ENCODE measurements at places on chromosomes 3 and 15.

DNA sequence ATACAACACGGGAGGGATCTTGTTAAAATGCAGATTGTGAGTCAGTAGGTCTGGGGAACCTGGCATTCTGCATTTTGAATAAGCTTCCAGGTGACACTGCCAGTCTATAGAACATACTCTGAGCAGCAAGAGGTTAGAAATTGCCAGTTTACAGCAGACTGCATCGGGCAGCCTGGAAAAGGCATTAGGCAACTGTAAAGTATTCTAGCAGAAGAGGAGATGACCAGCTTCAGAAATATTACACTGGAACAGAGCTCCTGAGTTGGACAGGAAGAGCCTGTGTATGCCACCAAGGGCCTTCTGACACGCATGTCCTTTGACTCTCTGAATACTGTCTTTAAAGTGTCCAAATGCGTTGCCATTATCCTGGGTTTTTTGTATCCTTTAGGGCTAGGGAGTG is 2.5 kb upstream of the ACAN start:
- DNase-seq: no peak

GRCh38 chr15:33985287-33985686 is 17.0 kb downstream of the CHRM5 start:
- DNase-seq: no peak

- DNase-seq: no peak
These were observed 229.0 kb downstream of the ADAMTS17 start for GRCh38 chr15:100112636-100113305.

- DNase-seq: no peak
These were observed 1.2 kb downstream of the SNX22 start for GRCh38 chr15:64152507-64153387.

DNA sequence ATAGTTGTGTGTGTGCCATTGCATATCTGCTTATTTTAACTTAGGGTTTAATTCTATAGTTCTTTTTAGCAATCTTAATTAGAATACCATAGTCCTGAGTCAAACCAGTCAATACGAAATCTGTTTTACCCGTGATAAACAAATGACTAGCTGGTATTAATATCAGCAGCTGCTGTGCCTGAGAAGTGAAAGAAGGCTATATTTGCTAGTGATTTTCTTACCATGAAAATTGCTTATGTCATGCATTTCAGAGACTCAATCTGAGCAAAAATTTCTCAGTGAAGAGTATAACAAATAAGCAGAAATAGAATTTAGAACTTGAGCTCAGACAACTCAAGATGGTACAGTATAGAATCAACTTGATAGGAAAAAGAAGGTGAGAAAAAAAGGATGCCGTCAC is 820.4 kb downstream of the NAALADL2 start:
- no peak for DNase-seq

- no peak for DNase-seq
These were observed 29.4 kb downstream of the CCK start for GRCh38 chr3:42236611-42237010.

DNA sequence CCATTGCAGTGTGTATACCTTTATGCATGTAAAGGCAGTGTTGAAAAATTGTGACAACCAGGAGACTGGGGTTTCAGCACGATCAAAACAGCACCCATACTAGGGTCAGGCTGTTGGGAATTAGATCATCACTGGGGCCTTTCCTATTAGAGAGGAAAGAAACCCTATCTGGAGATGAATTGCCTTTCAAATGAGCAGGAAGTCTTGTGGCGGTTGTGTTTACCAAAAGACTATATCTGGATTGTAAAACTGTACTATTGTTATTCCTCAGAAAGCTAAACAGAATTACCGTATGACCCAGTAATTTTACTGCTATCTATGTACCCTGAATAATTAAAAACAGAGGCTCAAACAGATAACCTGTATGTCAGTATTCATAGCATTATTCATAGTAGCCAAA is 10.1 kb downstream of the UBE2E1 start:
- no peak for DNase-seq

GRCh38 chr15:43406808-43407207 is 35.9 kb downstream of the TUBGCP4 start:
- DNase-seq: no peak

- no peak for DNase-seq
These were observed 217.9 kb upstream of the MME start for GRCh38 chr3:154862265-154862664.
